Bronchus fibroblast of lung (primary cell): ENCODE measurements at places on chromosomes 6 and 20. TPM values are rescaled to one million over a fixed set of nuclear protein-coding genes. Genes with fewer than 3 reads are reported as not detected.

The UCKL1 gene
- 26.7 and 27.6 TPM in 2 replicates for total RNA-seq

The ARHGAP40 gene
- total RNA-seq, result not detected in 2 replicates

The NTSR1 gene
- 0.17 TPM in 1 of 2 replicates, not detected in the other for total RNA-seq

The ZBP1 gene
- total RNA-seq, result not detected in 2 replicates

The THBD gene
- 1.5 and 1.6 TPM in 2 replicates for total RNA-seq

The EPB41L1 gene
- total RNA-seq, result 7.9 and 11.1 TPM in 2 replicates

The EYA2 gene
- total RNA-seq, result 0.74 and 1.0 TPM in 2 replicates

The OLIG3 gene
- not detected in 2 replicates for total RNA-seq

The GPR63 gene
- 0.74 and 1.0 TPM in 2 replicates for total RNA-seq

The SGK1 gene
- total RNA-seq, result 31.3 and 34.9 TPM in 2 replicates

The IL20RA gene
- total RNA-seq, result 0.17 and 0.45 TPM in 2 replicates
